ELF-1 (cell line): ENCODE measurements at places on chromosomes 13 and 19.

- no peak for DNase-seq
These were observed 15.8 kb upstream of the ARHGEF7 start for GRCh38 chr13:111099290-111099689.

- DNase-seq: no peak
These were observed 2.7 kb downstream of the FCHO1 start for GRCh38 chr19:17753976-17754375.

DNA sequence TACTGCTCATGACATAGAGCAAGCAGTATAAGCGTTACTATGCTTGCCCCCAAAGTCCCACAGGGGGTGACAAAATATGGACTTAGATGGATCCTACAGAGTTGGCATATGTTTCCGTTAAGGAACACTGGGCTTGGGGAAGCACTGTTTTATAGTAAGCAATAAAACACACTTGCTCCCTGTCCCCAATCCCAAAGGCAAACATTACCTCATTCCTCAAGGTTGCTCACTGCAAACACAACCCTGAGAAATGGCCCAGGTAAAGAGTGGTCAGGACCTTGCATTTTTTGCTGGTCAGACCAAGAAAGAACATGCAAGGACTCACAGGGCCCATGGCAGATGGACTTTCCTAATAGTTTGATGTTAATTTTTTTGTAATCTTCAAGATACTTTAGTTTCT lies 32.3 kb downstream of the UGGT2 start:
- no peak for DNase-seq

DNA sequence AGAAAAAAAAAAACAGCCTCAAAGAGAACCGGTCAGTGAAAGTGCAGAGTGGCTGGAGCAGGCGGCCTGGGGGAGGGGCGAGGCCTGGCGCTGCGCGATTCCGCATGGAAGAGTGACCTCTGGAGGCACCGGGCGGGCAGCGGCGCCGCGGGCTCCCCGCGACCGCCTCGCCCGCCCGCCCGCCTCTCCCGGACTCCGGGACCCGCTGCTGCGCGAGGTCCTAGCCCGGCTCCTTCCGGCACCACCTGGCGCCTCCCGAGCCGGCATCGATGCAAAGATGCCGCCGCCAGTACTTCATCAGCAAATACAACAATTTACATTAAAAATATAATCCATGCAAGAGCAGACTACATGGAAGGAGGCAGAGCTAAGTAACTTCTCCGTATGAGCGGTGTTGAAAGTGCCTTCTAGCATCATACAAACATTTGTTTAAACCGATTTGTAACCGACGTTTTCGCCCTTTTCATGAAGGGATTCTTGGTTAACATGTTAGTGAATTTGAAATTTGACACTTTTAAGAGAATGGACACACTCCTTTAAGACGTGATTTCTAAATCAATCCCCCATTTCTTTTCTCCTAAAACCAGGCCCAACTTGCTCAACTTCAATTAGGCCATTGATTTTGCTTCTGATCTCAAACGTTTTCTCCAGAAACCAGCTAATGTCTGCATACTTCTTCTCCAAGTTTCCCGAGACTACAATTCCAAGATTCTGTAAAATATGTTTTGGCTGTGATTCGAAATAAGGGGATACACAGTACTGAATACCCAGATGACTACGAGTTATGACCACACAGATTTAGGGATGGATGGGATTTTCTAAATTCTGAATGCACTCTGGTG lies 2.1 kb downstream of the EFNB2 start:
- DNase-seq: peak; percentile 88

GRCh38 chr13:90049989-90050671 lies 1297.4 kb upstream of the MIR17HG start:
- DNase-seq: no peak

DNA sequence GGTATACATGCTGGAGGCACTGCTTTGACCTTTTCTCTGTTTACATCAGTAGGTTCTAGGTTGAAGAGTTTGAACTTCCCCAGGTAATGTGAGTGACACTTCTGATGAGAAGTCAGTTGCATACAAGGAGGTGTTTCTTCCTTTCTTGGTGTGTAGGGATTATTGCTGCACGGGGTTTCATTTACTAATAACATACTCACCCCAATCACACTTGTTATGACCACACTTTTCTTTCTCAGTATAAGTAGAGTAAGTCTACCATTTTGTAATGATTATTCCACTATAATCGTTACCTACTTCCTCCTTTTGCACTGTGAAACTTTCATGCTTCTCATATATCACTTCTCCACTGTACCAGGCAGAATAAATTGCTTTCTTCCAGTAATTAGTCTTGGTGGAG lies 138.0 kb downstream of the TNFSF13B start:
- DNase-seq: no peak

DNA sequence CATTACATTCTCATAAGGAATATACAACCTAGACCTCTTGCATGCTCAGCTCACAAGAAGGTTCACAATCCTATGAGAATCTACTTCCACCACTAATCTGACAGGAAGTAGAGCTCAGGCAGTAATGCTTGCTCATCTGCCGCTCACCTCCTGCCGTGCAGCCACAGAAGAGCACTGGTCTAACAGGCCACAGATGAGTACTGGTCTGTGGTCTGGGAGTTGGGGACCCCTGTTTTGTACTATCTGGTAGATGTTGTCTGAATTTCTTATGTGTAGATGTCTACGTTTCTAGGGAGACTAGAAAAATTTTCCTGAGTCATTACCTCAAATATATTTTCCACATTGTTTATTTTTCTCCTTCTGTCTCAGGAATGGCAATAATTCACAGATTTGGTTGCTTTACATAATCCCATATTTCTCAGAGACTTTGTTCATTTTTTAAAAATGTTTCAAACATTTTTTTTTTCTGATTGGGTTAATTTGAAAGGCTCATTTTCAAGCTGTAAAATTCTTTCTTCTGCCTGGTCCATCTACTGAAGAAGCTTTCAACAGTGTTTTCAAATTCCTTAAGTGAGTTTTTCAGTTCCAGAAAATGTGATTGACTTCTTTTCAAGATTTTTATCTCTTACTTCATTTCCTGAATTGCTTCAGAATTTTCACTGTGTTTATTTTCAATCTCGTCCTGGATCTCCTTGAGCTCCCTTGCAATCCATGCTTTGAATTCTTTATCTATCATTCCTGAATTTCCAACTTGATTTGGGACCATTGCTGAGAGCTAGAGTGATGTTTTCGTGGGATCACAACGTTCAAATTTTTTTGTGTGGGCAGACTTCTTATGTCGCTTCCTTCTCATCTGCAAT lies 1322.2 kb downstream of the PCDH9 start:
- no peak for DNase-seq

DNA sequence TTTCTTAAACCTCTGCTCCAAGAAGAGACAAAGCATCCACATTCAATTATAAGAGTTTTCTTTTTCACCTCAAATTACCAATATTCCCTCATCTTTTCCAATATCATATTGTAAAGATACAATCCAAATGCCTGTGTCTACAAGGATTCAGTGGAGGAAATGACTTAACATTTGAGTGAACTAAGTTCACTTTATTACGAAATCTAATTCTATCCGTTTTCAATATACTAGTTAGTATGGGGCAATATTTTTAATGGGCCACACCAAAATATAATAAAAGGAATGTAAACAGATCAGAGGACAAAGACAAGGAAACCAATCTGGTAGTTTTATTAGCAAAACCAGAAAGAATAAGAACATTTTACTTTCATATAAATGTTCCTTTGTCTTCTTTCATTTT lies 136.0 kb downstream of the DCLK1 start:
- no peak for DNase-seq

- no peak for DNase-seq
These were observed 45.8 kb upstream of the RCBTB2 start for GRCh38 chr13:48578516-48579164.

DNA sequence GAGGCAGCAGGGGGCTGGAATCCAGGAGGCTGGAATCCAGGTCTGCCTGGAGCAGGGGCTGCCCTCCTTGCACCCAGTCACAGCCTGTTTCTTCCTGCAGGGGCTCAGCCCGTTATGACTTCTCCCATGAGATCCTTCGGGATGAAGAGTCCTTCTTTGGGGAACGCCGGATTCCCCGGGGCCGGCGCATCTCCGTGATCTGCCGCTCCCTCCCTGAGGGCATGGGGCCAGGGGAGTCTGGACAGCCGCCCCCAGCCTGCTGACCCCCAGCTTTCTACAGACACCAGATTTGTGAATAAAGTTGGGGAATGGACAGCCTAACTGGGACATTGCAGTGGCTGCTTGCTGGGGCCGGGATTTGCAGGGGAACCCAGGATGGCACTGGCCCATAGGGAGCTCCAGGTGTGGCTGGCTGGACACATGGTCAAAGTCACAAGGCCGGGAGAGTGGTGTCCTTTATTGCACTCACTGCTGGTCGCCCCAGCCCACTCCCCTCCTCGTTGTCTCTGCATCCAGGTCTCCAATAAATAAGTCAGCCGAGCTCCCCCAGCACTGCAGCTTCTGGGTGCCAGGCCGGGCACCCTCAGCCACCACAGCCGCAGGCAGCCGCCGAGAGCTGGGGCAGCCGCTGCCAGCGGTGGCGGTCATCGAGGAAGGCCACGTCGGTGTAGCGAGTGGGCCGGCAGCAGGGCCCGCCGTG lies 872 bp downstream of the PSPN start:
- DNase-seq: no peak

- no peak for DNase-seq
These were observed 23.2 kb upstream of the EPHX3 start for GRCh38 chr19:15255359-15255990.

GRCh38 chr19:38819231-38819920 lies 6.6 kb upstream of the LGALS4 start:
- DNase-seq: peak; percentile 78

GRCh38 chr13:39836038-39836437 lies 180.6 kb downstream of the COG6 start:
- DNase-seq: no peak

DNA sequence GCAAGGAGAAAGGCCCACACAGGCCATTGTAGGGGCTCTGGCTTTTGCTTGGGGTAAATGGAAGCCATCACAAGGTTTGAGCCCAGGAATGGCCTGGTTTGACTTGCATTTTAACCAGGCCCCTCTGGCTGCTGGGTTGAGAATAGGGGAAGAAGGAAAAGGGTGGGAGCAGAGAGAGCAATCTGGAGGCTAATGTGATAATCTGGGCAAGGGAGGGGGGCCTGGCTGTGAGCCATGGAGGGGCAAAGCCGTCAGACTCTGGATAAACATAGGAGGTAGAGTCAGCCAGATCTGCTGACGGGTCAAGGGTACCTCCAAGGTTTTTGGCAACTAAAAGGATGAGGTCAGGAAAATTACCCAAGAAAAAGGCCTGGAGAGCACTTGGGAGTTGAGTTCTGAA lies 41.6 kb downstream of the RFX2 start:
- no peak for DNase-seq

- no peak for DNase-seq
These were observed 47.3 kb upstream of the MTIF3 start for GRCh38 chr13:27497563-27498230.

- no peak for DNase-seq
These were observed 619.2 kb upstream of the SGCG start for GRCh38 chr13:22561581-22561980.

DNA sequence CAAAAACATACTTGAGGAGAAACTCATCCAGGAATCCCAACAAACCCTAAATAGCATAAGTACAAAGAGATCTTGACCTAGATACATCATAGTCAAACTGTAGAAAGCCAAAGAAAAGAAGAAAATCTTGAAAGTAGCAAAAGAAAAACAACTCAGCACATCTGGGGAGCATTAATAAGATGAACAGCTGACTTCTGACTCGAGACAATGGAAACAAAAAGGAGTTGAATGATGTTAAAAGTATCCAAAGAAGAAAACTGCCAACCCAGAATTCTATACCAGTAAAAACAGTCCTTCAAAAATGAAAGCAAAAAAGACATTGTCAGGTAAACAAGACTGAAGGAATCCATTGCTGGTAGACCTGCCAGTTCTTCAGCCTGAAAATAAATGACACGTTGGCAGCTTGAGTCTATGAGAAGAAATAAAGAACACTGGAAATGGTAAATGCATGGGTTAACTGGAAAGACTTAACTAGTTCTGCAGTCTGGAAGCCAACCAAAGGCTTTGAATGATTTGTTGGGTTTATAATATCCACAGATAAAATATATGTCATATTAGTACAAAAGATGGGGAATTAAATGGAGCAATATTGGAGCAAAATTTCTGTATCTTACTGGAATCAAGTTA lies 46.8 kb downstream of the TSSK6 start:
- no peak for DNase-seq

DNA sequence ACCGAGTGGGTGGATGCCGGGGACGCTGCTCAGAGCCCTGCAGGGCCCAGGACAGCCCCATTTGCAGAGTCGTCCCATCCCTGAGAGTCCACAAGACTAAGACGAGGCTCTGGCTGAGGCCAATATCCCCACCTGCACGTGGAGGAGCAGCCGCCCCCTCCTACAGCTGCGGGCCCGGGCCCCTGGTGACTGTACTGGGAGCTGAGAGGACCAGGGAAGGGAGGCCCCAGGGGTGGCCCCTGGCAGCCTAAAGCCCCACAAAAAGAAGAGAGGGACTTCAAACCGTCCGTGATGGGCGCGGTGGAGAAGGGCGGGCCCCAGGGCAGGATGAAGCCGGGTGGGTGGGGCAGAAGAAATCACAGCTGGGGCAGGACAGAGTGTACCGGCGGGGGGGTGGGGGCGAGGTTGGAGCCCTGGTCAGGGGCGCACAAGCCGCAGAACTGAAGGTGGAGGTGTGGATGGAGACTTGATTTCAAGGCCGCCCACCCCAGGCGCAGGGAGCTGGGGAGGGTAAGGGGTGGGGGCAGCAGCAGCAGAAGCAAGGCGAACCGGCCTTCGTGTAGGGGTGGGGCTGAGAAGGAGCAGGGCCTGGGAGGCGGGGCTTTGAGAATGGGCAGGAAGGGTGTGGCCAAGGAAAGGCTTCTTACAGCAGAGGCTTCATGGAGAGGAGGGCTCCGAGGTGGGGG lies 12.9 kb downstream of the CFD start:
- peak; percentile 94 for DNase-seq

DNA sequence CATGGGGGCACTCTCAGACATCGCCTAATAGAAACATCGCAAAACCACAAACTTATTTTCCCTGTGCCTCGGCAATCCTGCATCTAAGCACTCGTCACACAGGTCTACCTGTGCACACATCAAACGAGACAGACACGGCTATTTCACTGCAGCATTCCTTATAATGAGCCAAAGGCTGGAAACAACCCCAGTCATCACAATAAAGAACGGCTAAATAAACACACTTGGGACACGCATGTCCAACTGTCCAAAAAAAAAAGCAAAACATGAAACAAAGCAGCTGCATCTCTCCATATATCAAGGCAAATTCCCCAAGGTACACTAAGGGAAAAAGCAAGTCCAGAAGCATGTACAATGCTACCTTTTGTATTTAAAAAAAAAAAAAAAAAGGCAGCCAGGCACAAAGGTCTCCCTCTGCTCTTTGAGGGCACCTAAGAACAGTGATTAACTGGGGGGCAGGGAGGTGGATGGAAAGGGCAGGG lies 27.2 kb upstream of the CCNP start:
- DNase-seq: no peak
